T-helper 2 cell (primary cell): ENCODE measurements at places on chromosomes 4 and X.
A peak's percentile ranks its signal among the peaks of the same experiment; 100 is the strongest.

DNA sequence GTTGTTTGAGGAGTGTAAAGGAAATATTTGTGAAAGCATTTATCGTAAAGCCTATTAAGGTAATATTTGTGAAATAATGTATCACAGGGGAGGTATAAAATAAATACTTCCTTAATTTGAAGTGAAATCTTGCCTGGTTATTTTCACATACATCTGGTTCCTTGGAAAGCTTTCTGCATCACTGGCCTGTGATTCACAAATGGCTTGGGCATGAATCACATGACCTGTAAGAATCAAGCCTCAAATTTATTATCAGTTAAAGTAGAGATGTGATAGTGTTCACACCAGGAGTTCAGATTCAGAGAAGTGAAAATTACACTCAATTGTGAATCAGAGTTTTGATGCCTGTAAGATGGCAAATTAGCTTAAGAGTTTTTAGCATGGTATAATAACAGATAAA, 1911.4 kb downstream of the STIM2 start:
- DNase-seq, result no peak

GRCh38 chrX:10617186-10617998, 3.0 kb downstream of the MID1 start:
- no peak for DNase-seq

GRCh38 chrX:68345025-68345424, 88.3 kb downstream of the OPHN1 start:
- DNase-seq, result no peak

- no peak for DNase-seq
These were observed 107.5 kb upstream of the VCX2 start for GRCh38 chrX:8278557-8278956.

GRCh38 chr4:99816545-99817308, at the start of gene DAPP1:
TSS of gene DAPP1 (plus strand) at chr4:99816827. CDS start at chr4:99816914, 87 bp downstream.
- peak; percentile 77 for DNase-seq

DNA sequence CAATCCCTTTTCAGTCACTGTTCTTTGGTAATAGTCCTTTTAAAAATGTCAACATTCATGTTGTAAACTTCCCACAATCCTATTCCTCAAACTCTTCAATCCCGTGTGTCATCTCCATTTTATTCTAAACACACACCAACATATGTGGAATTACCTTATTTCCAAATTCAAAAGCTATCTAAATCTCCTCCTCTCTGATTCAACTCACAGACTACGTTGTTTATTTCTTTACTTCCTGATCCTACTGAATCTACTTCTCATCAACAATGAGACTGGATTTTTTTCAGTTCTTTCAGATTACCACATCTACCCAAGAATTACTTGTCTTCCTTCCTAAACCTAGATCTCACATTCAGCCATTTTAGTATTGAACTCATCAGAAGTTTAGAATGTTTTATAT, 188.2 kb downstream of the GABRB1 start:
- DNase-seq, result no peak
